ENCODE measurements at places on chromosomes 12 and 14.

- no peak for DNase-seq
Measured at GRCh38 chr14:52458721-52459085, 93.6 kb downstream of the TXNDC16 start.

GRCh38 chr12:15829949-15830348, 40.8 kb upstream of the EPS8 start:
- no peak for DNase-seq

DNA sequence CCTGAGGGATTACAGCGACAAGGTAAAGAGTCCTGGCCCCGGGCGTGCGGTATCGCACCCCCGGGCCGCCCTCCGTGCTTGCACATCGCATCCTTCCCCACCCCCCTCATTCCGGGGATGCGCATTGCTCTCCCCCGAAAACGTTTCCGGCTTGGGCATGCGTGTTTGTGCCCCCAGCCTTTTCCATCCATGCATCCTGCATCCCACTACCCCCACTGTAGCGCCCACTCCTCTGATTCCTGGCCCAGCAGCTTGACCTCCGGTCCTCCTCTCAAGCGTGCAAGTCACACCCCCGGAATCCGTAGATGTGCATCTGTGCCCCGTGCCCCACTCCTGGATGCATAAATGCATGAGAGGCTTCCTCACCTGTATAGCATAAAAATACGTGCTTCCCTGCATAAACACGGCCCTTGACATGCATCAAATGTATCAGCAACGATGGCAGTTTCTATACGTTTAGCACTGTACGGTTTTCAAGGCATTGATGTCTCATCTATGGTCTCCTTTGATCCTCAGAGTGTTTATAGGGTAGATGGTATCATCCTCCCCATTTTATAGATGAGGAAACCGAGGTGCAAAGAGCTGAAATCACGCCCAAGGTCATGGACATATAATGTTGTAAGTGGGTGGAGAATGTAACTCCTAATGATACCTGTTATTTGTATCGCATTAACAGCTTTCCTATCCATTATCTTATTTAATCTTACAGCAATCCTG, 484 bp downstream of the RIC8B start:
- no peak for DNase-seq

- DNase-seq = no peak
Measured at GRCh38 chr14:68945190-68945584, 33.9 kb downstream of the ACTN1 start.

DNA sequence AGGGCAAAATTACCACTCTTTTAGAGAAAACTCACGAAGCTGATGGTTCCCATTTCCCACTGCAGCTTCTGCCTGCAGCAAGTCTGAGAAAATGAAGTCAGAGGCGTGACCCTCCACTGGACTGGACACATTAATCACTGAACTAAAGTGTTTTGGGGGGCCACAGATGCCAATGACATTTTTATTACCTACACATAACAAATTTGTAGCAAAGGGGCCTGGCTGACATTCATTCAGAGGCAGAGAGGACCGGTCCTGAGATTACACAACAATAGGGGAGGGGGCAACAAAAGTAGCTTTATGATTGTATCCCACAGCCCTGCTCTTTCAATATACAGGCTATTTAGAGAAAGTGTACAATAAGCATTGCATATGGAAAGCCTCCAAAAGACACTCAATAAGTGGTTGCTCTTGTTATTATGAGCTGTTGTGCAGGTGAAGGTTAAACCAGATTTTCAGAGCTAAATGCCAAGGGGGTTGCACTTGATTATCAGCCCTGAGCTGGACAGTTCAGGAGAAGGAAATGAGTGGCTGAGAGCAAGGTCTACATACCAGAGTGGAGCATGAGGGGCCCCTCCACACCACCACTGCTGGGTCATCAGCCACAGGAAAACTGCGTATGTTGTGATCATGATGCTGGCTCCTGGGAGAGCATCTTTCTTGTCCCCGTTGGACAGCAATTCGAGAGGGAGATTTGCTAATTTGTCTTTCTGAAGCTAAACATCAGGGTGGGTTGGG, 41.5 kb upstream of the CCDC60 start:
- no peak for DNase-seq

DNA sequence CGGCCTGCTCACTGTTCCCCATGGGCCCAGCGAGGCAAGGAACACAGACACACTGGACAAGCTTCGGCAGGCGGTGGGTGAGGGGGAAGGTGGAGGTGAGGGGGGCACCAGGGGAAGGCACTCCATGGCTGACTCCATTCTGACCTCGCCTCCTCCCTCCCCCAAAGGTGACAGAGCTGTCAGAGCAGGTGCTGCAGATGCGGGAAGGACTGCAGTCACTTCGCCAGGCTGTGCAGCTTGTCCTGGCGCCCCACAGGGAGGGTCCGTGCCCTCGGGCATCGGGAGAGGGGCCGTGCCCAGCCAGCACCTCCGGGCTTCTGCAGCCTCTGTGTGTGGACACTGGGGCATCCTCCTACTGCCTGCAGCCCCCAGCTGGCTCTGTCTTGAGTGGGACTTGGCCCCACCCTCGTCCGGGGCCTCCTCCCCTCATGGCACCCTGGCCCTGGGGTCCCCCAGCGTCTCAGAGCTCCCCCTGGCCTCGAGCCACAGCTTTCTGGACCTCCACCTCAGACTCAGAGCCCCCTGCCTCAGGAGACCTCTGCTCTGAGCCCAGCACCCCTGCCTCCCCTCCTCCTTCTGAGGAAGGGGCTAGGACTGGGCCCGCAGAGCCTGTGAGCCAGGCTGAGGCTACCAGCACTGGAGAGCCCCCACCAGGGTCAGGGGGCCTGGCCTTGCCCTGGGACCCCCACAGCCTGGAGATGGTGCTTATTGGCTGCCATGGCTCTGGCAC, 10.6 kb downstream of the MCRS1 start:
- DNase-seq = no peak

- DNase-seq = no peak
Measured at GRCh38 chr12:19547271-19547671, 108.0 kb downstream of the AEBP2 start.

- DNase-seq = no peak
Measured at GRCh38 chr14:74476107-74476506, 17.0 kb downstream of the NPC2 start.

DNA sequence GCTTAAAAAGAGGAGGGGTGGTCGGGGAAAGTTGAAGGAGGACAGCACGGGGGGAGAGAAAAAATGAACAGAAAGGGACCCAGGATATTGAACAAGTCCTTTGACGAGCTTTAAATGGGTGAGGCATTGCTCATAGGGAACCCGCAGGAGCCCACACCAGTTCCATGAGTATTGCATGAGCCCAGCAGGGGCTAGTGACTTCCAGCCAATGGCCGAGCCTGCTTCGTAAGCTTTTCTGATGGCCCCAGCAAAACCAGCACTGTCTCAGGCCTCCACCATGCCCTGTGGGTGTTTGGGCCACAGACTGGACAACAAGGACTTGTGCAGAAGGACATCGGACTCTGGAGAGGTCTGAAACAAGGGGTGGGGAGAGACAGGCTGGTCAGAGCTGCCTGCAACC, 109.5 kb downstream of the ZFP36L1 start:
- DNase-seq = no peak

- no peak for DNase-seq
Measured at GRCh38 chr12:68291396-68292036, 38.1 kb upstream of the IL22 start.

DNA sequence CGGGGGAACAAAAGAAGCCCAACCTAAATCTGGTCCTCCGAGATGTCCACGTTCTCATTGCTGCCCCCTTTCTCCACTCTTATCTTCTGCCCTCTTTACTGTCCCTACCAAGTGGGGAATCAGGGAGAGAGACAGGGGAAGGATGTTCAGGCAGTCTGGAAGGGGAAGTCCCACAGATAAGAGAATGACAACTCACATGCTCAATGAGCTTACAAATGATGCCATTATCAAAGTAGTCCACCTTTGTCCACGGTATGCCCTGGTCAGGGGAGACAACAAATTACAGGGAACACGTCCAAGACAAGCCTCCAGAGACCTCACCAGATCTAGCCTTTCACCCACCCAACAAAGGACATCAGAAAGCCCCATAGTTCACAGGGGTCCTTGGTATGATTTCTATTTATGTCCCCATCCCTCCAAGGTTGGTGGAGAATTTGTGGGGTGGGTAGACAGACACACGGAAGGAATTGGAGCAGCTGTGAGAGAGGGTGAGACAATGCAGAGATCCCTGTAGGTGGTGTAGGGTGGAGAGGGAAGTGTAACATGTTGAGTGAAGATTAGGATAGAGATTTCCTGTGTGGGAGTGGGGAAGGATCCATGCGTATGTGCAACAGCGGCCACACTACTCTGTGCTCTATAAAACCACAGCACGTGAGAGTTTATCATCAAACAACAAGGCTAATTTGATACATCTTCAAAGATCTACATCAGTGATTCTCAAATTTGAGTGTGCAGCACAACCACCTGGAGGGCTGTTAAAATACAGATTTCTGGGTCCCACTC, 10.7 kb downstream of the MYO1A start:
- DNase-seq = no peak

GRCh38 chr12:76560086-76560491, 518 bp upstream of the OSBPL8 start:
- DNase-seq = no peak

GRCh38 chr12:19886639-19887064, 447.4 kb downstream of the AEBP2 start:
- no peak for DNase-seq

GRCh38 chr12:129862561-129863175, 41.2 kb downstream of the TMEM132D start:
- DNase-seq = no peak

GRCh38 chr12:13536219-13536910, 339.8 kb downstream of the EMP1 start:
- no peak for DNase-seq

- peak; percentile 75 for DNase-seq
Measured at GRCh38 chr12:110543252-110543959, 39.7 kb downstream of the PPTC7 start.

- no peak for DNase-seq
Measured at GRCh38 chr12:11746940-11747716, 97.7 kb downstream of the ETV6 start.

DNA sequence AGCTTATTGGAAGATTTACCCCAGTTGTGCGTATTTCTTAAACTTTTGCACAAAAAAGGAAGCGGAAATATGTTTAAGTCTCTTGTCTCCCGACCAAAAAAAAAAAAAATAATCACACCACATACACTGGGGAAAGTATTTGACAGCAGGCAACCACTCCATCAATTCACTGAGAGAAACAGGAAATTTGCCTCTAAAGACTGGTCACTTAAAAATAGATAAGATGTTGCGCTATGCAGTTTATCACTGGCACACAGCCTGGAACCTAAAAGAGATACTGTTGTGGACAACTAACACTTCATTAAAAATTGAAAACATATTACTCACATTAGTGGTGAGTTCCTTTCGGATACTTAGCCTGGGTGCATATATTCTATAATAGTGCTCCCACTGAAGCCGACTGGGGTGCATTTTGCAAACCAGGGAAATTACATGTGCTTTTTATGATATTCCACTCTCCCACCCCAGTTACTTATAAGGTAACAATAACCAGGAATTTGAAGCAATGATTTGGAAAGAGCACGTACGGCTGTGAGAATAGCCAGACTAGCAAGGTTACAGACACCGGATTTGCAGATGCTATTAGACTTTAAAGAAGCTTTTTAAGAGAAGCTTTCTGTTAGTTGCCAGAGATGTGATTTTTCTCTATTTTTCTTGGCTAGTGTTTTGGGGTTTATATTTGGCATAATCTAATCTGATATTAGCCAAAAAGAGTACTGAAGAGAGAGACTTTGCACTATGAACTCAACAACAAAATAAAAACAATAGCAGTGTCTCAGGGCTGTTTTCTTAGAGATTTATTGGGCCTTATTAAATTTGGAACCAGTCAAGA, 311.5 kb downstream of the NOVA1 start:
- no peak for DNase-seq

GRCh38 chr14:20412411-20412810, 890 bp downstream of the TEP1 start:
- DNase-seq = no peak

DNA sequence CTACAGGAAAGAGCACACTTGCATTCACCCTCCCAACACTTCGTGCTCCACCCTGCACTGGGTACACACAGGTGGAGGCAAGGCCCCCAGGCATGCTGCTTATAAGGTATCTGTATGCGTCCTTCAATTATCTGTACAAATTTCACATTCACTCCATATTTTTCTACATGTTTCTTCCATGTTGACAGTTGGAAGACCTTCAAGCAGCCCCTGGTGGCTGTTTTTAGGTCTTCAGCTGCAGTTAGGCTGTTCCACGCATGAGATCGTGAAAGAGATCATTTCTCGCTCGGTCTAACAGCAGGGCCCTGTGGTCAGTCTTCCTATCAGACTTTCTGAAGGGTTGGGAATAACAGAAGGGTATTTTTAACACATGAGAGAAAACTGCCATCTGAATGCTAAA, 47.1 kb downstream of the PLXNC1 start:
- DNase-seq = no peak

- DNase-seq = no peak
Measured at GRCh38 chr14:92847278-92847677, 53.2 kb downstream of the GOLGA5 start.

DNA sequence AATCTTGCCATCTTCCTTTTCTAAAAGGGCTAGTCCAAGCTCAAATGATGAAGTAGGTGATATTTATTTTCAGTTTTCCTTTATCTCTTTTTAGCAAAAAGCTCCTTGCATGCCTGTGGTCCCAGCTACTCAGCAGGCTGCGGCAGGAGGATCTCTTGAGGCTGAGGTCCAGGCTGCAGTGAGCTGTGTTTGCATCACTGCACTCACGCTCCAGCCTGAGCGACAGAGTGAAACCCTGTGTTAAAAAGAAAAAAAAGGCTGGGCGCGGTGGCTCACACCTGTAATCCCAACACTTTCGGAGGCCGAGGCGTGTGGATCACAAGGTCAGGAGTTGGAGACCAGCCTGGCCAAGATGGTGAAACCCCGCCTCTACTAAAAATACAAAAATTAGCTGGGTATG, 5.0 kb downstream of the TMEM116 start:
- no peak for DNase-seq

- DNase-seq = no peak
Measured at GRCh38 chr12:84811291-84811690, 101.3 kb downstream of the SLC6A15 start.

DNA sequence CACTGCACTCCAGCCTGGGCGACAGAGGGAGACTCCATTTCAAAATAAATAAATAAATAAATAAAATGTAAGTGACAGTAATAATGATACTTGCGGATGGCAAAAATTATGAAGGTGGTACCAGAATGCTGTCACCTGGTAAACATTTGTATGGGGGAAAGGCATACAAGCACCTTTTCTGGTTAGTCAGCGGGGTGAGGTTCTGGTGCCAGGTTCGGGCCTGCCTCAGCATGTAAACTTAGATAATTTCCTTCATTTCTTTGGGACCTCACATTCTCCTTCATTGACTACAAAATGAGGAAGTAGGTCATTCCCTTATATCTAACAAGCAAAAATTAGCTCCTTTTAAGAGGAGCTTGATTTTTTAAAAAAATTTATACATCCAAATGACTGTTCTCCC, 10.8 kb downstream of the VTI1B start:
- DNase-seq = no peak
